Dermis lymphatic vessel endothelial cell (primary cell): ENCODE measurements at places on chromosomes 16 and 17. TPM values are rescaled to one million over a fixed set of nuclear protein-coding genes. Genes with fewer than 3 reads are reported as not detected.

The FAAP100 gene
- total RNA-seq, result 10.5 and 13.8 TPM in 2 replicates

The TMEM106A gene
- total RNA-seq, result 0.86 and 1.4 TPM in 2 replicates

The NPIPB6 gene
- 0.43 TPM in 1 of 2 replicates, not detected in the other for total RNA-seq

The TMC7 gene
- total RNA-seq, result 3.4 and 3.7 TPM in 2 replicates

The ADGRG1 gene
- total RNA-seq, result 4.3 and 12.2 TPM in 2 replicates

The PRSS21 gene
- total RNA-seq, result 0.65 and 1.1 TPM in 2 replicates

The SLFN11 gene
- 24.4 and 33.9 TPM in 2 replicates for total RNA-seq

The ITGAD gene
- not detected in 2 replicates for total RNA-seq

The GINS2 gene
- 1.4 and 1.5 TPM in 2 replicates for total RNA-seq

The DNAH17 gene
- 0.09 and 0.76 TPM in 2 replicates for total RNA-seq

The RPH3AL gene
- total RNA-seq, result 13.1 and 14.8 TPM in 2 replicates

The PGP gene
- total RNA-seq, result 5.9 and 9.1 TPM in 2 replicates

The FBXL20 gene
- 11.7 and 13.4 TPM in 2 replicates for total RNA-seq

The SLC16A11 gene
- total RNA-seq, result 0.95 and 2.1 TPM in 2 replicates

The EPOP gene
- total RNA-seq, result 0.33 and 0.60 TPM in 2 replicates

The CANT1 gene
- 42.5 and 46.2 TPM in 2 replicates for total RNA-seq

The KRT12 gene
- total RNA-seq, result not detected in 2 replicates

The ACSM2A gene
- total RNA-seq, result 0.22 and 0.26 TPM in 2 replicates

The CACNG4 gene
- not detected in 2 replicates for total RNA-seq

The MMP2 gene
- total RNA-seq, result 18.9 and 27.2 TPM in 2 replicates

The RSL1D1 gene
- total RNA-seq, result 36.7 and 82.3 TPM in 2 replicates

The GPR142 gene
- total RNA-seq, result not detected in 2 replicates

The PRPF8 gene
- total RNA-seq, result 74.6 and 80.6 TPM in 2 replicates

The KIFC3 gene
- 32.7 and 56.1 TPM in 2 replicates for total RNA-seq

The ODAD4 gene
- 0.11 and 0.34 TPM in 2 replicates for total RNA-seq

The MYLK3 gene
- total RNA-seq, result 0.09 and 0.11 TPM in 2 replicates

The RNF112 gene
- total RNA-seq, result 0.34 and 0.54 TPM in 2 replicates

The C17orf113 gene
- total RNA-seq, result 0.22 and 0.26 TPM in 2 replicates

The SEPTIN1 gene
- total RNA-seq, result 0.11 TPM in 1 of 2 replicates, not detected in the other

The KRTAP9-2 gene
- total RNA-seq, result not detected in 2 replicates

The PTGES3L gene
- total RNA-seq, result 0.09 and 0.11 TPM in 2 replicates

The GPR179 gene
- not detected in 2 replicates for total RNA-seq

The SYT17 gene
- 1.3 and 2.0 TPM in 2 replicates for total RNA-seq

The PRR11 gene
- total RNA-seq, result 2.2 and 2.8 TPM in 2 replicates

The EPX gene
- total RNA-seq, result not detected in 2 replicates

The KRT33B gene
- not detected in 2 replicates for total RNA-seq

The SREBF1 gene
- 25.6 and 41.5 TPM in 2 replicates for total RNA-seq

The KRT24 gene
- not detected in 2 replicates for total RNA-seq

The FBXW10 gene
- under 0.01 TPM in 2 replicates for total RNA-seq

The UTS2R gene
- total RNA-seq, result not detected in 2 replicates
